ENCODE measurements at places on chromosomes 16 and 17.
A peak's percentile ranks its signal among the peaks of the same experiment; 100 is the strongest.

- no peak for DNase-seq
These were observed 180.7 kb upstream of the CACNG5 start for GRCh38 chr17:66654106-66654740.

DNA sequence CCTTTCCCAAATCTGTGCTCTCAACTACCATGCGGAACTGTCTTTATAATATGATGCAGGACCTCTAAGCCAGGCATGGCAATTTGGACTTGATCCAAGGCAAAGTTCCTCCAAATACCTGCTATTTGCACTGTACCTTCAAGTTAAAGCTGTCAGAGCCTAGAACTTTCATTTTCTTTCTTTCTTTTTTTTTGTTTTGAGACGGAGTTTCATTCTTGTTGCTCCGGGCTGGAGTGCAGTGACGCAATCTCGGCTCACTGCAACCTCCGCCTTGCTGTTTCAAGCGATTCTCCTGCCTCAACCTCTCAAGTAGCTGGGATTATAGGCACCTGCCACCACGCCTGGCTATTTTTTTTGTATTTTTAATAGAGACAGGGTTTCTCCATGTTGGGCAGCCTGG is 51.7 kb downstream of the ARHGAP27 start:
- no peak for DNase-seq

- DNase-seq, result no peak
These were observed 16.5 kb downstream of the CNTNAP1 start for GRCh38 chr17:42698736-42699414.

- no peak for DNase-seq
These were observed 23.3 kb downstream of the MEAK7 start for GRCh38 chr16:84481051-84481735.

GRCh38 chr17:41464173-41464572 is 3.0 kb downstream of the KRT32 start:
- no peak for DNase-seq

- no peak for DNase-seq
These were observed 10.9 kb upstream of the HEXD start for GRCh38 chr17:82407255-82407654.

- DNase-seq, result no peak
These were observed 6.8 kb upstream of the ANKS4B start for GRCh38 chr16:21226749-21227148.

- DNase-seq, result peak; percentile 37
These were observed 661 bp downstream of the GIT1 start for GRCh38 chr17:29588562-29589411.

DNA sequence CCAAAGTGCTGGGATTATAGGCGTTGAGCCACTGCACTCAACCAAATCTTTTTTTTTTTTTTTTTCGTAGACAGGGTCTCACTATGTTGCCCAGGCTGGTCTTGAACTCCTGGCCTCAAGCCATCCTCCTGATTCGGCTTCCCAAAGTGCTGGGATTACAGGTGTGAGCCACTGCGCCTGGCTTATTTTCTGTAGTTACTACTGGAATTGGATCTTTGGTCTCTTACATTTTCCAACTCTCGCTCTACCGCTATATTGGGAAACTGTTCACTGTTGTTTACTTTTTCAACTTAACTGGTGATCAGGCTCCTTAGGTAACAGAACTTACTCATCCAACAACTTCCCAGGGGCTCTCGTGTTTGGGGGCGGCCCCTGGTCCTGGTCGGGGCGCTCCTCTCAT is 14.1 kb downstream of the ZNF200 start:
- no peak for DNase-seq

- no peak for DNase-seq
These were observed 436.7 kb downstream of the MAF start for GRCh38 chr16:79163691-79164387.

DNA sequence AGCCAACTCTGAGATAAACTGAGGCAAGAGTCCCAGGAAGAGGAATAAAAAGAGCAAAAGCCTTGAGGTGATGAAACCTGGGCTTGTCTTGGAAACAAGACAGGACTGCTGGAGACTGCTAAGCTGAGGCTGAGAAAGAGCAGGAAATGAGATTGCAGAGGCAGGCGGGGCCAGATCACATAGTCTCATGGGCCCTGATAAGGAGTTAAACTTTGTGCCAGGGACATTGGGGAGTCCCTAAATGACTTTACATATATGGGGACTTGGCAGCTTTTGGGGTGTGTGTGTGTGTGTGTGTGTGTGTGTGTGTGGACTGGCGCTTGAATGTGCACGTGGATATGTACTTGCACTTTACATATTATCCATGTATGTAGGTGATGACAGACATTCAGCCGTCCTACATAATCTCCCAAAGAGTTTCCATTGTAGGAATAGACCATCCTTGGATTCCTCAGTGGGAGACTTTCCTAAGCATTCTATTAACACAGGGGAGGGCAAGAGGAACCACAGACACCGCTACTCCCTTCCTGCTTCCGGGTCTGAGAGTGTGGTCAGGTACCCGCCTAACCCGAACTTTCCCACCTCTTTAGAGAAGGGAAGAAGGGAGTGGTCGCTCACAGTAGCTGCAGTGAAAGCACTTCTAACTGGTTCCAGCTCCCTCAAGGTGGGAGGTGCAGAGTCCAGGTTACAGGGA is 123.1 kb downstream of the LYRM1 start:
- DNase-seq, result no peak

- DNase-seq, result no peak
These were observed 7.6 kb downstream of the LMF1 start for GRCh38 chr16:962901-963814.

DNA sequence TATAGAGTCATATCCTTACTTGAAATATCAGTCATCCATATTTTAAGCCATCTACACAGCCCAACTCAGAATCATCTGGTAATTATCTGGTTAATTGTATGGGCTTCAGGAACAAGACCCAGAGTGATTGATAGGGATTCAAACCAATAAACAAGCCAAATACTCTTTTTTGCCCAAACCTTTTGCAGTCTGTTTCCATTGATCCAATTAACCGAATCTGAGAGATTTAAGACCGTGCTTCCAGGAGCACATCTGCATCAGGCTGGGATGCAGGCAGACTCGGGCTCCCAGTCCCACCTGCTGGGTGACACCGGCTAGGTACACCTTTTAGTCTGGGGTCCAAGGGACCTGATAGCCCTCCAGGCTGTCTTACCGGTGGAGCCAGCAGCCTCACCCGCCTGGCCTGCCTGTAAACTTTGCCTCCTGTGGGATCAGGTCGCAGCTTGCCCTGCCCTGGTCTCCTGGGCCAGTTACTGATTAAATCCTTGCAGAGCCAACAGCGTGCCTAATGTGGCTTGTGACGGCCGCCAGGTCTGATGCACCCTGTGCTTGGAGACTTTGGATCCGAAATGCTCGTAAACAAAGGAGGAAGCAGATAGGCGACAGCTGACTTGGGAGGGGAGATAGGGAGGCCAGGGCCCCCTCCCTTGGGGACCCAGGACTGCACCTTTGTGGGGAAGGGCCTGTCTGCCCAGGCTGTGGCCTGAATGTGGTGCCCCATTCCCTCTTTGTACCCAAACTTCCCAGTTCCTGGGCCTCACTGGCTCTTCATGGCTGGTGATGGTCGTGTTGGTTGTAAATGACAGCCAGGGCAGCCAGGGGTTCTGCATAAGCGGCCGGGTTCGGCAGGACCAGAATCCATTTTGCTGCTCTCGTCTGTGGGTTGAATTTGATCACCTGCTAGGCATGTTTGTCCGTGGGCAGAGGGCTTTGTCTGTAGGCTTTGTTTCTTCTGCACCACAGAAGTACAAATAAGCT is 3.8 kb downstream of the CMIP start:
- DNase-seq, result no peak

- DNase-seq, result no peak
These were observed 8.6 kb upstream of the AKTIP start for GRCh38 chr16:53511403-53512280.

DNA sequence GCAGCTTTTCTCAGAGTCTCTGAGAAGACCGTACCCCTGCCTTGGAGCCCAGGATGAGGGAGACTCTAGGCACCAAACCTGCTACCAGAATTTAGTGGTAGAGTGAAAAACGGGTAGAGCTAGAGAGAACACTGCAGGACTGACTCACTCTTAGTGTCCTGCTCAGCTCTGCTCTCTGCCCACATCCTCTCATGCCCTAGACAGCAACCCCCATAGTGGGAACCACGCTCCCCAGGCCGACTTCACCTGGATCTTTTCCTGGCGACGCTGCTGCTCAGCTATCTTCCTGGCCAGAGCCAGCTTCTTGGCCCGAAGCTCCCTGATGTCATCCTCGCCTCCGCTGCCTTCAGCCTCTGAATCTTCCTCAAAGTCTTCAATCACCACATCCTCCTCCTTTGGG is 26.7 kb downstream of the HIC1 start:
- DNase-seq, result no peak

- DNase-seq, result no peak
These were observed 572 bp downstream of the KSR1 start for GRCh38 chr17:27456681-27457359.

- no peak for DNase-seq
These were observed 308.2 kb upstream of the GOT2 start for GRCh38 chr16:59042301-59042700.

- no peak for DNase-seq
These were observed 4.5 kb downstream of the NTHL1 start for GRCh38 chr16:2042986-2043666.

DNA sequence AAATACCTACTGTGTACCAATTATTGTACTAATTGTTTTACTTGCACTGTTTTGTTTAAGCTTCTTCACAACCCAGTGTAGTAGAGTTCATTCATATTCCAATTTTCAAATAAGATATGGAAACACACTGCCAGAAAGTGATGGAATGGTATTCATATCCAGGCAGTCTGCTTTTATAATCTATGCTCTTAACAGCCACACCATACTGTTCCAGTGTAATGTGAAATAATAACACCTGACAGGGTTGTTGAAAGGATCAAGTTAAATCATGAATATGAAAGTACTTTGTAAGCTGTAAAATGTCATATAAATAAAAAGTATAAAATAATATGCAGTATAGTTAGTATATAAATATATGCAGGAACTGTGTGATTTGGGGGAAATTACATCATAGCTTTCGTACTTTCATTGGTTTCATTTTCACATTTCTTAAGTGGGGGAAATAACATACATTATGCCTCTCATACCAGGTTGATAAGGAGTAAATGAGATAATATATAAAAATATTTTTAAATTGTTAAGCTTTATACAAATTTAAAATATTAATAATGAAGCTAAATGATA is 230.8 kb downstream of the TANC2 start:
- no peak for DNase-seq

GRCh38 chr17:7313088-7313889 is 1.9 kb downstream of the GPS2 start:
- DNase-seq, result no peak

- no peak for DNase-seq
These were observed 118.1 kb downstream of the IRX5 start for GRCh38 chr16:55048745-55049144.

DNA sequence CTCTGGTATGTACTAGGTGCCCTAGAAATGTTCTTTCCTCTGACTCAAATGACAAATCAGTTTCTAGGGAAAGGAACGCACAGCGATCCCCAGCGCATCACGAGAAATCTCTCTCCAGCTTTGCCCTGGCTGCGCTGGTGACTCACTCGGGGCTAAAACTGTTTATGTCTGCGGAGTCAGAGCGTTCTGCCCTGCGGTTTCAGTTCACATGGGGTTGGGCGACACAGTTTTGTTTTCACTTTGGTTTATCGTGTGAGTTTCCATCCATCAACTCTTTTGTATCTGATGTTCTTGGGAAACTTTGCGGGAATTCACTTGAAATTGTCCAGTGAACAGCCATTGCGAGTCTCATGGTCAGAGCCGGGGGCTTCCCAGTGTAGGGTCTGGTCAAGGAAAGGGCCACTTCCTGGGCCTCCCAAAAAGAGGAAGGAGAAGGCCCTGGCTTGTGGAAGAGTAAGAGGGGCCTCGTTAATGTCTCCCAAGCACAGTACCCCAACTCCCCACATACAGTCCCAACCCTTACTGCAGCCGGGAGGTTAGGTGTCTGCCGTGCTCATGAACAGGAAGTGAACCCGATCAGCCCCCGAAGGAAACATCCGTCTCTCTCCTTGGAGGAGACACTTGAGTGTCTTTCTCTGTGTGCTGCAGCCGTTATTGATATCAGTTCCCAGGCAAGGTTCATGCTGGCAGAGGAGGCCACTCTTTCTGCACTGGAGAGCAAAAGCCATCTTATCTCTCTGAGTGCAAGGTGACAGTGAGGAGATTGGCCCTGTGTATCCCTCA is 643.2 kb downstream of the WWOX start:
- no peak for DNase-seq

- no peak for DNase-seq
These were observed 335 bp downstream of the TMEM11 start for GRCh38 chr17:21213638-21214014.

GRCh38 chr17:50052241-50052796 is 3.6 kb upstream of the ITGA3 start:
- peak; percentile 96 for DNase-seq

GRCh38 chr17:43398724-43399595 is at the start of gene ARL4D:
Gene ARL4D, plus strand, starts transcription at chr17:43398993. Its CDS starts 740 bp downstream, at chr17:43399733.
- peak; percentile 82 for DNase-seq

DNA sequence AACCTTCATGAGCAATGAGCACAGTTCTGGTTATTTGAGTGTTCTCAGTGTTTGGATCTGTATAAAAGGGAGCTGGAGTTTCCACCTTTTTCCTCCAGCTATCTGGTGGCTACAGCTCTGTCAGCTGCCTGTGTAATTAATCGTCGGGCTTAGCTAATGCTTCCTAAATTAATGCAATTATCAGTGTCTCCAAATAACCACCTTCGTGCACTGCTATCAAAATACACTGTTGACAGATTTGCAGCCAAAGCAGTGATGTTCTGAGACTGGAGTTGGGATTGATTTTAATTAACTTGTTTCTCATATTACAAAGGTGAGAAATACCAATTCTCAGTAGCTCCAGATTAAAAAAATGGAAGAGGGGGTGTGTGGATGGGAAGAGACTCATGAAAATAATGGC is 325.8 kb downstream of the CBLN1 start:
- no peak for DNase-seq

GRCh38 chr17:7592422-7593021 is 2.6 kb upstream of the SOX15 start:
- DNase-seq, result no peak
